NCI-H187 treated with DMSO at 0.1 percent for 48 hours (cell line): ENCODE measurements at places on chromosomes 16 and 17.

DNA sequence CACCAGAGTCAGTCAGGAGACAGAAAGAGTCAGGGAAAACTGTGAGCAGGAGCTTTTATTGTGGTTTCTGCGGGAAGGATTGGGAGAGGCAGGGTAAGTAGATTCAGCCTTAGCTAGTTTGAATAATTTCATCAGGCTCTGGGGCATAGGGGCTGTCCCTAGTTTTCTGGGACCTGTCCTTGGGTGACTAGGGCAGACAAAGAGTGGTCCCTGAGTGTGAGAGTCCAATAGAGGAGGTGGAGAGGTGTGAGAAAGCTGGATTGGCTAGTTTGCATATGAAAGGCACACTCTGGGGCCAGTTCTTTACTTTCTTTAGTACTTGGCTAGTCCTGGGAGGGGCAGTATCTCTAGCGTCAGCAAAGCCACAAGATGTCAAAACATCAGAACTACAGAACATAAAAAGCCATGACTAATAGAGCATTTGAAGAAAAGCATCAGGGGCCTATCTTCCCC is 255.6 kb downstream of the HS3ST3A1 start:
- no peak for DNase-seq

DNA sequence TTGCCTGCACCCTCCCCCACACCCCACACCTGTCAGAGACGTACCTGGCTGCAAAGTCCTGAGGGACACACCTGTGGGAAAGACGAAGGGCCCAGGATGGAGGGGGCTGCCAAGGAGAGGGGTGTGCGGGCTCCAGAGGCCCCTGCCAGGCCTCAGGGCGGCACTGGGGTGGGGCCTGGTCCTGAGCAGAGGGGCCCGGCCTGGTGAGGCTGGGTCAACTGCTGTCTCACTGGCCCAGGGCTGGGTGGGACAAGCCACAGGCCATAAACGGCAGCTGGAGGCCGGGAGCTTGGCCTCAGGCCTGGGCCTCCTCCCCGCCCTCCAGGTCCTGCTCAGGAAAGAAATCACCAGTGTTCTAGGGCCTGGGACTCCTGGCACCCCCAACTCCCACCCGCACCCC is 510 bp downstream of the TPSG1 start:
- DNase-seq = no peak

DNA sequence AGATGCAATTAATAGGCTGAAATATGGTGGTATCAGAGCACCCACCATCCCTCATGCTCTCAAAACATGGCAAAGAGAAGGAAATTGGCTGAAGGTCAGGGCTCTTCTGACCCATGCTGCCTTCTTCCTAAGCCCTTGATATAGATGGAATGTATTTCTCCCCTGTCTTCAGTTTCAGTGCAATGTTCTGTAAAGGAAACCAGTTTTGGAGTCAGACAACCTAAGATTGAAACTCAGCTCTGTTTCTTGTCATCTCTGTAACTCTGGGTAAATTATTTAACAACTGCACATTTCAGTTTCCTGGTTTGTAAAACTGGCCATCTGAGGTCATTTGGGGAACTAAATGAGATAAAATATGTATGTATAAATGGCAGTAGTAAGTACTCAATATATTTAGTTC is 243.9 kb downstream of the CA10 start:
- no peak for DNase-seq

DNA sequence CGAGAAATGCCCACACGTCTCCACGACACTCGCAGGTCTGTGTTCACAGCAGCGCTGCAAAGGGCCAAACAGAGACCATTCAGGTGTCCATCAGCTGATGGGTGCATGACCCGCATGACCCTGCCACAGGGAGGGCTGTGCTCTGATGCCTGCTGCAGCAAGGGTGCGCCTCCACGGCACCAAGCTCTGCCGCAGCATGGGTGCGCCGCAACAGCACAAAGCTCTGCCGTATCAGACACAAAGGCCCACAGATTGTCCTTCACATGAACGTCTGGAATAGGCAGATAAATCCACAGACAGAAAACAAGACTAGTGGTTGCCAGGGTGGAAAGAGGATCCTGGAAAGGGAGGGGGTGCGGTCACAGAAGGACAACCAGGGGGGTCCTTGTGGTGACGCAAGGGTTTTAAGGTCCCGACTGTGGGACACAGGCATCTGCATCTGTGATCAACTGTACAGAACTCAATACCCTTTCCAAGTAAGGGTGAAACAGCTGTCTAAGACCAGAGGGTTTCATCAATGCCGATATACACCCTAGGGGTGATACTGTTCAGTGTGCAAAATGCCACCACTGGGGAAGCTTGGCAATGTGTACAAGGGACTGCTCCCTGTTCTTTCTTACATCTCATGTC is 121.0 kb downstream of the ANKRD11 start:
- no peak for DNase-seq

DNA sequence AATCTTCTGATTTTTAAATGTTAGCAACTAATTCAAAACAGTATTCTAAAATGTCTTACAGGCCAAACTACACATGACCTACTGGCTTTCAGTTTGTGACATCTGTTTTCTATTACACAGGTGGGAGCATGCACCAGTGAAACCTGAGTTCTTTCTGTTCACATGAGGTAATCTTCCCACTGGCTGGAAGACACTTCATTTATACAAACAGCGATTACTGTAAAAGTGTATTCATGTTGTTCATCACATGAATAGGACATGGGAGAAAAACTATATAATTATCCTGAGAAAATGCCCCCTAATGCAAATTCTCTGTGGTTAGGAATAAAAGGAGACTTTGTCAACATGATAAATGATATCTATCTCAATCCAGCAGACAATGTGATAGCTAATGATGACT is 11.1 kb upstream of the PIK3R5 start:
- DNase-seq = no peak

GRCh38 chr16:24070851-24071250 is 185.3 kb upstream of the CACNG3 start:
- DNase-seq = no peak

DNA sequence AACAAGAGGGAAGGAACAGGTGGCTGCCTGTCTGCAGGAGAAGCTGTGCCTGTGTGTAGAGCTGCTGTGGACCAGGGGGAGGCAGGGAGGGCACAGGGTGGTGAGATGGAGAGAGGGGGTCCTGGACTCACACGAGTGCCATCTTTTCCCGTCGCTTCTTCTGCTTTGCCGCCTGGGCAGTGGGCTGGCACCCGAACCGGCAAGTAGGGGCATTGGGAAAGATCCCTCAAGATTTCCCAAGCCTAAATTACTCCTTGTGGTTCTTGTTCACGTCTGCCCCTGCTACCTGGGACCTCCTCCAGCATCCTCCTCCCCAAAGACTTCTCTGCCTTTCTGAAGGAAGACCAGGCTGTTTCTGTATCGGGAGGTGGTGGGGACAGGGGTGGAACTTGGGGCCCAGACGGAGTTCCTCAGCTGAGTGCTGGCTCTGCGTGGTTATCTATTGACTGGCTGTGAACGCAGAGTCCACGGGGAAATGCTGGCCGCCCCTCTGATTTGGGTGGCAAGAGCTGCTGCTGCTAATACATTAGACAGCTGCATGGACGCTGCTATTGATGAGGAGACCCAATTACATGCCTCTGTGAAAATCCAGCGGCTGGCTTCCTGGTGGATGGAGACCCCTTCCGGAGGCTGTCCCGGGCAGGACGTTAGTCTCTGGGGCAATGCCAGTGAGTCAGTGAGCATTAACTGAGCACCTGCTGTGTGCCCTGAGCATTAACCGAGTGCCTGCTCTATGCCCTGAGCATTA is 114.5 kb downstream of the OR1D5 start:
- no peak for DNase-seq

DNA sequence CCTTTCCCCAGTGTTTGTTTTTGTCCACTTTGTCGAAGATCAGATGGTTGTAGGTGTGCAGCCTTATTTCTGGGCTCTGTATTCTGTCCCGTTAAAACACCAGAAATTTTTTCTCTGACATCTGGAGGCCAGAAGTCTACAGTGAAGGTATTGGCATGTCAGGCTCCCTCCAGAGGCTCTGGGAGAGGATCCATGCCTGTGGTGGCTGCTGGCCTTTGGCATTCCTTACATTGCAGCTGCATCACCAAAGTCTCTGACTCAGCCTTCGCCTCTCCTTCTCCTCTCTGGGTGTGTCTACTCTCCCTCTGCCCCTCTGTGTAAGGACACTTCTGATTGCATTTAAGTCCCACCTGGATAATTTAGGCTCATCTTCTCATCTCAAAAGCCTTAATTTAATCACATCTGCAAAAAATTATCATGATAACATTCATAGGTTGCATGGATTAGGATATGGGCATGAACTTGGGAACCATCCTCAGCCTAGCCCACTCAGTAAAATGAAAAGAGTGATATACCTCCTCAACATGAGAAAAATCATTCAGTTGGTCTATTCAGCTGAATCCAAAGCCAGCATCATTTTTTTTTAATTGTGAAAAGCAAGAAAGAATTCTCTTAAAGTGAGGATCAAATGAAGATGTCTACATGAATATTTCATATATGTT is 78.0 kb downstream of the MAP2K6 start:
- DNase-seq = no peak
